ENCODE measurements at places on chromosomes 7 and 10.

GRCh38 chr7:24757353-24758275 is at the start of gene GSDME:
Gene GSDME, minus strand, starts transcription at chr7:24757464. Its CDS starts 7,690 bp downstream, at chr7:24749774.
- no peak for DNase-seq

- no peak for DNase-seq
Observed at GRCh38 chr10:123997486-123998196, 95.8 kb downstream of the CHST15 start.

DNA sequence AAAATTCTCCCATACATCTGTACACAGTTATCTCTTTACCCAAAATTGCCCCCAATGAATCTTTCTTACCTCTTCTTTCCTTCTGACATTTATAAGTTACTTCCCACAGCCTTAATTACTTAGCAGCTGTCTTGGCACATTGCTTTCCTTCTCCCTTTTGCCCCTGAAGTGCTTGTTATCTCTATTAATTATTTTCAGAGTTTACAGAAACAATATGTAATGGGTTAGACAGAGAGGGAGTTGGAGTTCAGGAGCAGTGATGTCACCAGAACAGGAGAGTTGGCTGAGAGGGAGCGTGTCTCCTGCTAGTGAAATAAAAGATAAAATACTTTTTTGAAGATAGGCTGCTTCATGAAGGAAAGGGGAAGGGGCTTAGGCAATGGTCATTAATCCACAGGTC is 57.4 kb downstream of the ITGB8 start:
- no peak for DNase-seq

GRCh38 chr10:71549766-71550533 is 153.2 kb downstream of the CDH23 start:
- no peak for DNase-seq

DNA sequence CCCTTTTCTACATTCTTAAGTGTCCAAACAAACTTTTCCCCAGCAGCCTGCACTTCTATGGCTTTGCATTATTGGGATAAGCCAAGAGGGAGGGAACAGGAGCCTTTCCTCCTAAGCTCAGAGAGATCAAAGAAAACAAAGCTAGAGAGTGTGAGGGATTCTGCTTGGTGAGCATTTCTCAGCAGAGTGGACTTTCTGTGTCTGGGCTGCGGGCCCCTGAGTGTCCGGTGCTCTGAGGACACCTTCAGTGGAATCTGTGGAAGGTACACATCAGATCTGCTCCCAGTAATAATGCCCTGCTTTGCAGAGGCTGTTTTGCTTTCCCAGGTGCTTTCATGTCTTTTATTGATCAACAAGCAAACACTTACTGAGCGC is 50.2 kb downstream of the KCNMA1 start:
- no peak for DNase-seq

- no peak for DNase-seq
Observed at GRCh38 chr7:30329716-30330115, 45.3 kb downstream of the ZNRF2 start.

DNA sequence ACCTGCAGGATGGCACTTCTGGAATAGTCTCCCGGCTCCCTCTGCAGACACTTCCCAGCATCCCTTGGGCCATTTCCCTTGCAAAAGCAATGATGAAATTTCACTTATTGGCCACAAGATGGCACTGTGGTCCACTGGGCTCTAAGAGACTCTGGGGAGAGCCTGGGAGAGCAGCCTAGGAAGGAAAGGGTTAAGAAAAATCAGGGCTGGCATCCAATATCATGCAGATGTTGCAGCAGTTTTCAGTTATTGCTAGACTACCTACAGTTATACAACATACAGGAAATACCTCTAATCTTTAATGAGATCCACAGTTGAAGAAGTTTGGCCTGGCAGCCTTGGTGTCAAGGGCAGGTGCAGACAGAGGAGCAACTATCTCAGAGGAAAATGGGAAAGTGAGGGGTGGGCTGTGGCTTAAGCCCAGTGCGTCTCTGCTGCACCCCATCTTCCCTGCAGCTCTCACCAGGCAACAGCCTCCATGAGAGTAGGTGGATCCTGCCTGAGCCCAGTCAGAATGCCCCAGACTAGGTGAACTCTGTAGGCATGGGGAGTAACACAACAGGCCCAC is 100.2 kb upstream of the PRSS58 start:
- peak; percentile 32 for DNase-seq

GRCh38 chr7:156766666-156767065 is 126.1 kb downstream of the RNF32 start:
- no peak for DNase-seq

- DNase-seq: no peak
Observed at GRCh38 chr10:17951868-17952371, at the start of gene SLC39A12. Gene SLC39A12, plus strand, starts transcription at chr10:17951918. Its CDS starts 1,359 bp downstream, at chr10:17953277.

Data from hypothalamus (tissue), 51 donors.